Kidney epithelial cell (primary cell): ENCODE measurements at places on chromosomes 12 and 14. TPM values are rescaled to one million over a fixed set of nuclear protein-coding genes. Genes with fewer than 3 reads are reported as not detected.

Gene RNF212B
- total RNA-seq: not detected in 2 replicates

DNA sequence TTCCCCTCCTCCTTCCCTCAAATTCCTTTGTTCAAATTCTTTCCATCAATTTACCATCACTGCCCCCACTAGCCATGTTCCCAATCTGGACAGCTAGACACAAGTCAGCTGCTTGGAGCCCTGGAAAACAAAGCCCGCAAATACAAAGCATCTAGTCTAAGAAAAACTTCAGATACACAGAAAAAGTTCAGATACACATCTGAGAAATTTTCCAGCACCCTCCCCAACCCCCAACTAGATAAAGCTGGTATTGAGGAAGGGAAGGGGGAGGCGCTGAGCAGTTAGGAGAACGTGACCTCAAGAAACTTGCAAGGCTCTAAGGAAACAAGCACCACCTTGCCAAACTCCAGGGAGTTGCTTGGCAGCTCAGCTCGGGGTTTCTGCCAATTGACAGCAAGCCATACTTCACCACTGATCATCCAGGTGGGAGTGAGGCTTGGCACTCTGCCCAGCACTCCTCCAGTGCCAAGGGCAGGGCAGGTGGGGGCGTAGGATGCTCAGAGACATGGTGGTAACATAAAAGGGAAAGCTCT, 5.1 kb upstream of the CNIH1 start:
- DNase-seq: no peak

Gene CHFR
- total RNA-seq: 51.3 and 59.3 TPM in 2 replicates

DNA sequence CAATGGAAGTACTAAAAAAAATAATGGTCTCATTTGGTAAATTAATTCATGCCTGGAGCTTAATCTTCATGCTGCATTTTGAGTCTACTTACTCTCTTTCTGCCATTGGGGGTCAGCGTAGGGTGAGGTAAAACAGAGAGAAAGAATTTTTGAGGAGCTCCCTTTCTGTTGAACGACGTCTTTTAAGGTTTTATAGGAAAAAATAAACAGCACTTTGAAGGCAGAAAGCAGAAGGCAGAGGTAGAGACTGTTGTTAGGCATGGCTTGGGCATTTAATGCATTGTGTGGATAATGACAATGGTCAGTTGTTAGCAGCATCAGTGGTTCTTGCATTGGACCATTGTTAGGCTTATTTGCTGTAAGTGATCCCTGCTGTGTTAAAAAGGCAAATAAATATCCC, 557.2 kb upstream of the STXBP6 start:
- DNase-seq: no peak
